ENCODE measurements at places on chromosomes 4 and X.

DNA sequence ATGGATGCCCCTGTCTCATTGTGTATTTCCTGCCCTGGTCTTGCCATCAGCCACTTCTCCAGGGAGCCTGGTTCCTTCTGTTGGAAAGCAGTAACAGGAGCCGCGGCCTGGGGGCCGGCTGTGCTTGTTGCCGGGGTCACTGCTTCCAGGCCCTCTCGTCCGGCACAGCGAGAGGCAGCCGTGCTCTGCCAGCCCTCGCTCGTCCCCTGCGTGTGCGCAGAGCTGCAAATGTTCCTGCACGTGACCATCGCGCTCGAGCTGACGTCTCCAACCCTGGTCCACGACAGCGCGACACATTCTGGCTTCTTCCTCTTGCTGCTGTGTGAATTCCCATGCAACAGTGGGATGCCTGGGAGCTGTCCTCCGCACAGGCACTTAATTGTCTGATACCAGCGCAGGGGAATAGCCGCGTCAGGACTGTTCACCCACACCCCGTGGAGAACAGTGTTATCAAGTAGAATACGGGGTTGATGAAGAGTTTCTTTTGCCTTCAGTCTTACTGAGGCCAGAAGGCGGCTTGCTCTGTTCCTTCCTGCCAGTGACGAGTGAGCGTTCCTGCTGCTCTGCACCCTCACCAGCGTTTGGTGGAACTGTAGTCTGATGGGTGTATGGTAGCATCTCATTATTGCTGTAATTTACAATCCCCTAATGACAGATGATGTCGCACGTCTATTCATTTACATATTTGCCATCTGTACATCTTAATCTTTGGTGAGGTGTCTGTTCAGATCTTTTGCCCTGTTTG is 12.3 kb downstream of the PDE6B start:
- no peak for DNase-seq

DNA sequence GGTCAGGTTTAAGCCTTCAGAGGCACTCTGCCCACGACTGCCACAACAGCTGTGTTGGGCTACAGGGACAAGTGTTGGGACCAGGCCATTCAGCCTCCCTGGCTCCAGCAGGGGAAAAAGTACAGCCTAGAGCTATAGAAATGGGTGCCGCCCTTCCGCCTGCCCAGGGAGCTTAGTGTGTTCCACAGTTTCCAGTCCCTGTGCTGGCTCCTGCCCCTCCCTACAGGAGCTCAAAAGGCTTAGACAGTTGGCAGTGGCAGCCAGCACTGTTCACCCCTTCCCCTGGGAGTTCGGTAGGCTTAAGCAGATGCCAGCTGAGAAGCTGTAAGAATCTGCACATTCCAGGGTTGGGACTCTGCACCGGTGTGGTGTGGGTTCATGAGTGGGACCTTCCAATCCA is 408.2 kb upstream of the INTU start:
- no peak for DNase-seq

GRCh38 chr4:139700568-139700967 is 34.9 kb downstream of the MGST2 start:
- no peak for DNase-seq

DNA sequence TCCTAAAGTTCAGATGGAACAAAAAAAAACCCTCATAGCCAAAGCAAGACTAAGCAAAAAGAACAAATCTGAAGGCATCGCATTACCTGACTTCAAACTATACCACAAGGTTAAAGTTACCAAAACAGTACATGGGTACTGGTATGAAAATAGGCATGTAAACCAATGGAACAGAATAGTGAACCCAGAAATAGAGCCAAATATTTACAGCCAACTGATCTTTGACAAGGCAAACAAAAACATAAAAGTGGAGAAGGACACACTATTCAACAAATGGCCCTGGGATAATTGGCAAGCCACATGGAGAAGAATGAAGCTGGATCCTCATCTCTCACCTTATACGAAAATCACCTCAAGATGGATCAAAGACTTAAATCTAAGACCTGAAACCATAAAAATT is 44.2 kb upstream of the TMEM192 start:
- DNase-seq: no peak

DNA sequence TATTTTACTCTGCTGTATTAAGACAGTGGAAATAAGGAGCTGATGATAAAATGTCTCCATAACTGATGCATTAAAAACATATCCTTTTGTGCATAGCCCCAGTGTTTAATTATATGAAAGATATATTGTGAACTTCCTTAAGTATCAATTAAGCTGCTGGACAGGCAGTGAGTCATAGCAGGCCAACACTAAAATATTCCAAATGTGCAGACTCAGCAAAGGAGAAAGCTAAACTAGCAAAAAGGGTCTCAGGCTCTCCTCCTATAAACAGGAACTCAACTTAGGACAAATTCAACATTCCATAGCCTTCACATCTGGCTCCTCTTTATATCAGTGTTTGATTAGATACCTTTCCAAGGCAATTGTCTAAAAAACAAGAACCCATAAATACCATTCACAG is 15.6 kb downstream of the TNMD start:
- no peak for DNase-seq

GRCh38 chr4:139300431-139301112 is 733 bp upstream of the NAA15 start:
- peak; percentile 88 for DNase-seq

DNA sequence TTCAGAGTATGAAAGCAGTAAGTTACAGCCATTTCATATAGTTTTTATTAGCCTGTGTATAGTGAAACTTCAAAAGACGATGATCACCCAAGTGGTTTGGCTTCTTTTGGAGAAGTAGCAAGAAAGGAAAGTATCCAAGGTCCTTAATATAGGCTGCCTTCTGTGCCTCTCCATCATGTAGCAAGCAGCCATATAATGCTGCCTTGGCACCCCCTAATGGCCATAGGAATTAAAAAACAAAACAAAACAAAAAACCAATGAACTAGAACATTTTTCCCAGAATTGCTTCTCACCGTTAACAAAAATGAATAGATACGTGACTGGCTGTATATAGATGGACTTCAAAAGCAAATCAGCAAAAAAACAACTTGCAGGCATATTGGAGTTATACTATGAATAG is 18.9 kb downstream of the LAMP2 start:
- DNase-seq: peak; percentile 41

DNA sequence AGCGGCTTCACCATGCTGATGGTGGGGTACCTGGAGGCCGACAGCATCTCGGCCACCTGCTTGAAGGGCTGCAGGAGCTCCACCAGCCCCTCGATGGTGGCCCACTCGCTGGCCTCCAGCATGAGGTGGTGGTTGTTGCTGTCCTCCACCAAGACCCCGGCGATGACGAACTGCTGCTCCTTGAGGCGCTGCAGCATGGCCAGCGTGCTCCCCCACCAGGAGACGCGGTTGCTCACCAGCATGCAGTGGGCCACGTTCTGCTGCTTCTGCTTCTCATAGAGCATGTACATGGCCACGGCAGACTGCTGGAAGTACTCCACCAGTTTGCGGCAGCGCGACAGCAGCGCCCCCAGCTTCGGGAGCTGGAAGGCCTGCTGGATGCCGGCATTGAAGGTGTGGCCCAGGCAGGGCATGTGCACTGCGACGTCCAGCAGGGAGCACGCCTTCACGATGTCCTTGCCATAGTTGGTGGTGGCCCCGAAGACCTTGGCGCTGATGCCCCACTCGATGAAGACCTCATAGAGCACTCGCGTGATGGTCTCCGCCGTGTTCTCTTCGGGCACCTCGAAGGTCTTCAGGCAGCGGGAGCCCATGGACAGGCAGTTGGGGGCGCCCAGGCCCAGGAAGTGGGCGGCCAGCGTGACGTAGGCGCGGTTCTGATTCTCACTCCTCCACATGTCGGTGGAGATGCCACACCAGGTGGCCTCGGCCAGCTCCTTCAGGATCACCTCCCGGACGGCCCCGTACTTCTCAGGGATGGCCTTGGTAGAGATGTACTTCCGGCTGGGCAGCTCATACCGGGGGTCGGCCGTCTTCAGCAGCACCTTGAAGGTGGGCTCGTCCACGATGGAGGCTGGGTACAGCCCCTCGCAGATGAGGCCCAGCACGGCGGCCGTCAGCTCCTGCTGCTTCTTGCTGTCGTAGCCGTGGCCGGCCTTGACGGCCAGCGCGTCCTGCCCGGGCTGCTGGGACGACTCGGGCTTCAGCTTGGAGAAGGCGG is 11.0 kb downstream of the DHRSX start:
- DNase-seq: no peak

- no peak for DNase-seq
These were observed 10.1 kb upstream of the DAPP1 start for GRCh38 chr4:99806545-99806944.

GRCh38 chrX:17459008-17459611 is 84.1 kb downstream of the NHS start:
- DNase-seq: no peak

DNA sequence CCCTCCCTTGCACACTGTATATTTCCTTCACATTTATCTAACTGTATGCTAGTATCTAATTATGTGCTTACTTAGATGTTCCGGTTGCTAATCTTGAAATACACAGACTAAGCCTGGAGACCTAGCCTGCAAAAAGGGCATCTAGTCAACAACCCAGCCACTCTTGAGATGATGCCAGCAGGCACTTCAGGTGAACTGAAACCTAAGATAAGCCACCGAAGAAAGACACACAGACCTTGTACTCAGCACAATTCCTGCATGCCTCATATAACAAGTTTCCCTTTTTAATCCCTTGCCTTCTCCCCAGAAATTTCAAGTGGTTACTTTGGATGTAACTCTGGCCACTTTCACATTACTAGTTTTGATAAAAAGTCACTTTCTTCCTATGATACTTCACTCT is 2506.6 kb downstream of the ARAP2 start:
- no peak for DNase-seq

DNA sequence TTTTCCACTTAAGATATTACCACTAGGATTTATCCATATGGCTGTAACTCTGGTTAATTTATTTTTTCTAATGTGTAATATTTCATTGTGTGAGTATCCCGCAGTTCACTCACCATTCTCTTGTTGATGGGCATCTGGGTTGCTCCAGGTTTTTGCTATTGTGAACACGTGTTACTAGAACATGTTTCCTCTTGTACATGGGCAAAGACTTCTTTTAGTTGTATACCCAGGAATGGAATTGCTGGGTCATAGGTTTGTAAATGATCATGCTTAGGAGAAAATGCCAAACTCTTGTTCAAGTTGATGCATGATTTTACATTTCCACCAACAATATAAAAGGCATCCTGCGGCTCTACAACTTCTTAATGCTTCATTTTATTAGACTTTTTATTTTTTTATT is 26.8 kb downstream of the SYNPO2 start:
- no peak for DNase-seq

All from OCI-M1 (cell line).